ENCODE measurements at places on chromosomes 13 and 19.

GRCh38 chr13:29513981-29514719 is 81.3 kb downstream of the SLC7A1 start:
- DNase-seq = no peak

DNA sequence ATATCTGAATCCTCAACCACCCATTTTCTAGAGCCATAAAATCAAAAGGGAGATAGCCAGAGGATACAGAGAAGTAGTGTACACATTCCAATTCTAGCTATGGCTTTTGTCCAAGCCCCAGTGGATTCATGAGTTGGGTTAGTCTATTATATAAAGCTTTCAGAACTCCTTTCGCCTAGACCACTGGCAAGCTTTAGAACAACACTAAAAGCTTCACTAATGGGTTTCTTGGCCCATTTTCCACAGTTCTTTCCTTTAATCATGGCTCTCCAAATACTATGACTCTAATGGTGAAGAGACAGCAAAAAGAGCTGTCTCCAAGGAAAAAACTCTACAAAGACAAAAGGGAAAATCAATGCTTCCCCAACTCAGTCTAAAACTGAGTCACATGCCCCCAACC is 48.2 kb upstream of the SLITRK5 start:
- no peak for DNase-seq

DNA sequence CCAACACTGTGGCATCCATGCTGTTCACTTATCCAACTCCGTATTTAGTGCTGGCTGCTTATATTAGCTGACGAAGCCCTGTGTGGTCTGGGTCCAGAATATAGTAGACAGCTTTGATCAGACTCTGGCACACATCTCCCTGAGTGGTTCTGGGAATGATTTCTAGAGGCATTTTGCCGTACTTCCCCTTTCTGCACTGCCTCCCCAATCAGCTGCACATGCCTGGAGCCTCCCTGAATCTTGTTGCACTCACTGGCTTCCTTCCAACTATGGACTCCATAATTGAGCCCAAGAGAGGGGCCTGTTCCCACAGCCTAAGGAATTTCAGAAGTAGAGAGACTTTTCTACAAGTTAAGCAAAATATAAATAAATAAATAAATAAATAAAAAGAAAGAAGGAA is 30.4 kb upstream of the PCDH8 start:
- DNase-seq = no peak

DNA sequence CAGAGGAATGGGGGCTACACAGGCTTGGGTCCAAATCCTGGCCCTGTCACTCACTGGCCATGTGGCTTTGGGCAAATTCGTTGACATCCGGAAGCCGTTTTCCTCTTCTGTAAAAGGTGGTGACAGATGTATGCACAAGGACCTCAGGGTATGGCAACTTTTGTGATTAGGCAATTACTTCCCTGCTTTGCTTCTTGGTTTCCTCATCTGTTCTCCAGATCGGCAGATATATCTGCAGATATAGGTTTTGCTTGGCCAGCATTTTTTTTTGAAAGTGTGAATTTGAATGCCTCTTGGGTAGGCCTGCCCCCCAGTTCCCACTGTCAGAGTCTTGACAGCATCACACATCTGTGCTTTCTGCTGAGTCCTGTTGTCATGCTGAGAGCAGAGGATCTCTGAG is 17.7 kb downstream of the TMEM272 start:
- DNase-seq = no peak

GRCh38 chr19:14333101-14333871 is 48.0 kb upstream of the ADGRE5 start:
- no peak for DNase-seq

- DNase-seq = no peak
Observed at GRCh38 chr19:56955637-56956216, 115.2 kb upstream of the PEG3 start.
